Motor neuron (in vitro differentiated cells): ENCODE measurements at places on chromosomes 6 and 20. TPM values are rescaled to one million over a fixed set of nuclear protein-coding genes. Genes with fewer than 3 reads are reported as not detected.

DNA sequence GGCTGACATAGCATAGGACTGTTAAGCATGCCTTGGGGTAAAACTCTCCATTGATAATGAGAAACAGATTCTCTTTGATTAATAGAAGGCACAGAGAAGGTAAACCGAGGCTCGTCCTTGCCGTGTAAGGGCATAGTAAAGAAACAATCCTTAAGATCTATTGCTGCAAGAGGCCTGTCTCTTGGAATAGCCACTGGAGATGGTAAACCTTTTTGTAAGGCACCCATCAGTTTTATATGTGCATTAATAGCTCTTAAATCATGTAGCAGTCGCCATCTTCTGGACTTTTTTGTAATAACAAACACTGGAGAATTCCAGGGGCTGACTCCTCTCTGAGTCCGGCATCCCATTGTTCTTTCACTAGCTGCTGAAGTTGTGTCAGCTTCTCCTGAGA is 8.4 kb upstream of the ABHD12 start:
- peak; percentile 97 for ATAC-seq

GRCh38 chr20:53859684-53860083 is 210.7 kb downstream of the BCAS1 start:
- no peak for ATAC-seq

DNA sequence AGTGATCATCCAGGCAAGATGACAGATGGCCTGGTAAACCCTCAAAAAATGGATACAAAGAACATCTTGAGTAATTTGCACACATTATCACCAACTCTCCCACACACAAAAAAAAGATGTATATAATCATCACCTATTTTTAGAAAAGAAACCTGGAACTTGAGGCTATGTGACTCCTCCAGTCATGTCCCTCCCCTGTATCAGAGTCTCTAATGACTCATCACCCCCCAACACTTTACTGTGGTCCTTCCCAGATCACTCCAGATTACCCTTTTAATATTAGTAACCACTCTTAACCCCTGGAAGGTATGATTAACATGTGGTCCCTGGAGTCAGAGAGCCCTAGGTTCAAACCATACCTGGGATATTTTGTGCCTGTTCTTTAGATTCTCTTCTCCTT is 144.8 kb downstream of the ZNF217 start:
- no peak for ATAC-seq

DNA sequence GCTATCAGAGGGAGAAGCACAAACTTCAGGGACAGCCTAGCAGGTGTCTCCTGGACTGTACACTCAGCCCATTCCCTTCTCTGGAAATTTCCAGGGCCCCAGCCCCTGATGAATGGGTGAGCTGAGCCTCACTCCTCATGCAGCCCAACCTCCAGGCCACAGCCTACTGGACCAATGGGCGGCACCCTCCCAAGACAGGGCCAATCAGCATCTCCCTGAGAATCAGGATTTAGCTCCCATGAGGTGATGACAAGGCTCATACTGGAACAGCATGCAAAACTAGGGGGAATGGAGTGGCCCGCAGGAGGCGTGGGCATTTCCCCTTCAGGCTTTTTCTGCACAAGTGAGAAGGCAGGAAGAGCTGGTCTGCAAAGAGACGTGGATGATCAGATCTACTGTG is 29.0 kb downstream of the NFATC2 start:
- peak; percentile 95 for ATAC-seq

DNA sequence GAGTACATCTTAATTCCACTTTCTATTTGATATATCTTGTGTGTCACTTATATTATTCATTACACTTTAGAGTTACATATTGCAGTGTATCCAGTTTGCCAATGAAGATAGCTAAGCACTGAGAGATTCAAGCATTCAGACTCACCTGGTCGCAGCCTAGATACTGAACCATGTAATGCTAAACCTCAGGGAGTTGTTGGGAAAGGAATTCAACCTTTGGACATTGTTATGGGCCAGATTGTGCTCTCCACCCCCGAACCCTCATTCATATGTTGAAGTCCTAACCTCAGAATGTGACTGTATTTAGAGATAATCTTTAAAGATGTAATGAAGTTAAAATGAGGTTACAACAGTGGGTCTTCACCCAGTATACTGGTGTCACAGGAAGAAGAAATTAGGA is 13.8 kb upstream of the KIF16B start:
- ATAC-seq, result no peak

- no peak for ATAC-seq
Observed at GRCh38 chr6:14313248-14313647, 195.7 kb downstream of the CD83 start.

DNA sequence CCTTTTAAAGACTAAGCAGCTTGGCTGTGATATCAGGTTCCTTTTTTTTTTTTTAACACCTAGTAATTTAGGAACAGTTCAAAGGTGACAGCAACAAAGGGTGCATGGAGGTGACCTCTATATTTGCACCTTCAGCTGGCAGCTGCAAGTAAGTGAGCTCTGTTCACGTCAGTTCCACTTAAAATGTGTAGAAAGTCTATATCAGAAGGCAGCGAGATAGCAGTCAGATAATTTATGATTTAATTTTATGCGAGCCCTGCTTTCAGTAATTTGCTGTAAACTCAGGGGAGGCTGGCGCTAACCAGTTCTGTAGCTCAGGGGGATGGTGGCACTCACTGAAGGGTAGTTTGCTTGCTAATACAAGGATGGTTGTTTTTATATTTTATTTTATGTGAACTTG is 602.8 kb upstream of the MMS22L start:
- no peak for ATAC-seq

GRCh38 chr6:167968091-167968490 is 29.4 kb upstream of the KIF25 start:
- no peak for ATAC-seq

- peak; percentile 44 for ATAC-seq
Observed at GRCh38 chr20:9301129-9302090, 213.0 kb upstream of the LAMP5 start.

- ATAC-seq, result peak; percentile 47
Observed at GRCh38 chr6:154370545-154370944, 13.9 kb upstream of the IPCEF1 start.

DNA sequence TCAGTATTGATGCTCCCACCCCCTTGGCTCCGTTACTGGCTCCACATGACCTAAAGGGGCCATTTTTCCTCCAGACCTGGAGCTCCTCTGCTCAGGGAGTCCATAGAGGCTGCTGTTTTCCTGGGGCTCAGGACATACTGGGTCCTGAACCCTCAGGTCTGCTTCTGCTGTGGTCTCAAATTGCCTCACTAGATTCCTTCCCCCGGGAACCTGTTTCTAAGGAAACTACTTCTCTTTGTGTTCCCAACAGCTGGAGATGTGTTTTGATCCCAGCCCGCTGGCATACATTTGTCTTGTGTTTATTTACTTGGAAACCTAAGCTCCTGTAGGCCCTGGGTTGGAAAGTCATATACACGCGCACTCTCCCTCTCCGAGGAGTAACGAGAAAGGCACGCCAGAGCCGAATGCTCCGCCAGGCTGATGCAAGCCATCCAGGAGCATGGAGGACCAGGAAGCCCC is 222.8 kb downstream of the UST start:
- ATAC-seq, result peak; percentile 54

GRCh38 chr6:27163834-27164233 is 83.7 kb upstream of the PRSS16 start:
- ATAC-seq, result no peak

GRCh38 chr6:56293781-56294180 is 46.4 kb upstream of the COL21A1 start:
- peak; percentile 19 for ATAC-seq

- ATAC-seq, result no peak
Observed at GRCh38 chr20:56376331-56376730, 15.7 kb downstream of the AURKA start.

- ATAC-seq, result no peak
Observed at GRCh38 chr6:14695579-14695978, 550.3 kb upstream of the JARID2 start.

The SLA2 gene
- total RNA-seq, result 0.22 and 0.31 TPM in 2 replicates

The RING1 gene
- 34.6 and 34.8 TPM in 2 replicates for total RNA-seq

The PSMB9 gene
- total RNA-seq, result 12.3 and 18.1 TPM in 2 replicates

The MRAP2 gene
- total RNA-seq, result 0.23 and 0.63 TPM in 2 replicates

The SYNCRIP gene
- total RNA-seq, result 129 and 140 TPM in 2 replicates

The PRR18 gene
- total RNA-seq, result 0.62 and 0.73 TPM in 2 replicates

The OPRL1 gene
- 2.2 TPM in 2 replicates for total RNA-seq

The NKX2-4 gene
- total RNA-seq, result not detected in 2 replicates

The CLIC5 gene
- total RNA-seq, result 4.1 TPM in 1 of 2 replicates, not detected in the other
